ENCODE measurements at places on chromosomes 4 and X. TPM values are rescaled to one million over a fixed set of nuclear protein-coding genes. Genes with fewer than 3 reads are reported as not detected.

The PRRG1 gene
- 6.8 TPM for total RNA-seq

GRCh38 chrX:56231537-56232090, 542 bp upstream of the KLF8 start:
- DNase-seq, result no peak

The FRAS1 gene
- total RNA-seq, result 8.4 TPM

DNA sequence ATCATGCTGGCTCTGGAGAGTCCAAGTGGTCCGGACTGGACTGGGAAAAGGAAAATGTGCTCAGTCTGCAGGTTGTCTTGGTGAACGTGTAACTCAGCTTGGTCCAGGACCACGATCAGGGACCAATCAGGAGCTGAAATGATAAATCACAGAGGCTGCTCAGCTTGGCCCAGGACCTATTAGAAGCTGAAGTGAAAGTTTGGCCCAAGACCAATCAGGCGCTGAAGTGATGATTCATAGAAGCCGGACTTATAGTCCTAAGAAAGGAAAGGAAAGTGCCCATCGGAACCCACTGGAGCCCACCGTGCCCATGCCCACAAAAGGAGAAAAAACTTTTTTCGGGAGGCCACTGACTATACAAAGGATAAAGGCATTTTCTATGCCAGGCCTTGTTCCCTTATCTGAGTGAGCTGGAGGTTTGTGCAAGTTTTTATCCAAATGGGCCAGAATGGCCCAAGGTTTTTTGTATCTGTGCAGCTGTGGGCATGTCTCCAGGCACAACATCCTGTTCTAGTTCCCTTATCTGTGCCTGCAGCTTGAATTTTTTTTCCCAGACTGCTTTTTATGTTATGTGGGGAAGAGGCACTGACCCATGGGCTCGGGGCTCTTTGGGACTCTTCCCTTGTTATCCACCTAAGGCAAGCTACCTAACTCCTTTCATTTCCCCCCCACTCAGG, 194.4 kb downstream of the FAM133A start:
- DNase-seq, result no peak

DNA sequence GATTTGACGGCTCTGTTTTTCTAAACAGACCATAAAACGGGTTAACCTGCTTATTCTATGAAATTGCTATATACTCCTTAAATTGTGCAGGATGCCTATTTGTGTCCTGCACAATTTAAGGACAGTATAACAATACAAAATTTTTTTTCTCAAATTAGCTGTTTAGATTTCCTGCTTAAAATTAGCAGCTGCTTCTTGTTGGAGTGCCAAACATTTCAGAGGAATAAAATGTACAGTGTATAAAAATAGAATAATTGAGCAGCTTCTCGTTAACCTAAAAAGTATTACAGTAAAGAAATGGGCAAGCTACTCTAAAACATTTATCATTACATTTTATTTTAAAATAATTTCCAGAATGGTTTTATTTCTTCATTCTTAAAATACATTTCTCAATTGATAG, 100.5 kb downstream of the PPA2 start:
- DNase-seq, result no peak

DNA sequence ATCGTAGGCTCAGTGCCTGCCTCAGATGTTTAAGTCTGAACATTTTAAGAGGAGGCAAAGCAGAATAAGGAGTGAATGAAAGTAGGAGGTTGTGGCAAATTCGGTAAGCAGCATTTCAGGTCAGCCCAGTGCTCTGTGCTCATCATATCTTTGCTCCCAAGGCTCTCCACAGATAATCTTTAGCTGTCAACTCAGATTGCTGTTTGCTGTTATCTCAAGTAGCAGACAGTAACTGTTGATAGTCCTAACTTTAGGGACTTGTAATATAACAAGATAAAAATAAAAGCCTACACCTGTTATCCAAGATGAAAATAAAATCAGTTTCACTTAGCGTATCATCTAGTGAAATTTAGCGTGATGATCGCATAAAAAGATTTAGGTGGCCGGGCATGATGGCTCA, 18.6 kb upstream of the CLTRN start:
- DNase-seq, result no peak

Data from upper lobe of left lung (tissue), 6 donors.